ENCODE measurements at places on chromosomes 3 and 15.

DNA sequence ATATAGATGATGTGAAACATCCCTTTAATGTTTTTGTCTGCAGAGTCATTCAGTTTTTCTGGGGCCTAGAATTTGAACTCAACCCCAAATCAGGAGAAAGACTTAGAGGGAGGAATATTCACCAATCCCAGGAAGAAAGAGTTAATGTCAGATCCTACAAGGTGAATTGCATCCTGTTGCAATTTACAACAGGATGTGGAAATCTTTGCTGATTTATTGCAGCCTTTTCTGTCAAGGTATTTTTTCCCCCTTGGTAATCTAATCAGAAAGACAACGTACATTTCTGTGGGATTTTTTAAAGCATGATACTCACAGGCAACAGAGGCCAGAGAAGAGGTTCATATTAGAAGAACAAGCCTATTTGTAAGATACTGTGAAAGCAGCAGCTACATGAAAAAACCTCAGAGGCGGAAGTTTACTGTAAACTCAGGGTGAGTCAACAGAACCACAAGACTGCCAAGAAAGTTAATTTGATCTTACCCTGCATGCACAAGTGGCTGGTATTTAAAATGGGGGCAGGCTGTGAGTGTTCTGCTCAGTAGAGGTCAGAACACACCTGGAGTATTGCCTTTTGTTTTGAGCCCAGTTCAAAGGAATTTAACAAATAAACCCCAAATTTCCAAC is 531.9 kb downstream of the AGBL1 start:
- DNase-seq = peak; percentile 59

GRCh38 chr3:98877132-98877531 is 24.4 kb downstream of the DCBLD2 start:
- DNase-seq = no peak

DNA sequence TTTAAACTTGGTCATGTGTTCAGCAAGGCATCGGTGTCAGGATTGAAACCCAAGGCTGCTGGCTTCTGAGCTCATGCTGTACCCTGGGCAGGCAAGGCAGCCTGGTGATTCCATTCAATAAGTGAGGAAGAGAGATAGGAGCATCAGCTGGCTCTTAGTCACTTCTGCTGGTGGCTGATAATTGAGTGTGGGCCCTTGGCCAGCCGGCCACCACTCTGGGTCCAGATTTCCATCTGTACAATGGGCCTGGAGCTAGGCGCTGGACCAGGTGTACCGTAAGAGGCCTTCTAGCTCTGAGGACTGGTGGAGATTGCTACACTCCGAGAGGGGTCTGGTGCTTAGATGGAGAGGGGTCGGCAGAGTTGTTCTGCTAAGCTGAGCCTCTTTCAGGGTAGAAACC is 4.3 kb downstream of the CD276 start:
- DNase-seq = no peak

GRCh38 chr3:134964226-134964625 is 169.2 kb downstream of the EPHB1 start:
- no peak for DNase-seq

DNA sequence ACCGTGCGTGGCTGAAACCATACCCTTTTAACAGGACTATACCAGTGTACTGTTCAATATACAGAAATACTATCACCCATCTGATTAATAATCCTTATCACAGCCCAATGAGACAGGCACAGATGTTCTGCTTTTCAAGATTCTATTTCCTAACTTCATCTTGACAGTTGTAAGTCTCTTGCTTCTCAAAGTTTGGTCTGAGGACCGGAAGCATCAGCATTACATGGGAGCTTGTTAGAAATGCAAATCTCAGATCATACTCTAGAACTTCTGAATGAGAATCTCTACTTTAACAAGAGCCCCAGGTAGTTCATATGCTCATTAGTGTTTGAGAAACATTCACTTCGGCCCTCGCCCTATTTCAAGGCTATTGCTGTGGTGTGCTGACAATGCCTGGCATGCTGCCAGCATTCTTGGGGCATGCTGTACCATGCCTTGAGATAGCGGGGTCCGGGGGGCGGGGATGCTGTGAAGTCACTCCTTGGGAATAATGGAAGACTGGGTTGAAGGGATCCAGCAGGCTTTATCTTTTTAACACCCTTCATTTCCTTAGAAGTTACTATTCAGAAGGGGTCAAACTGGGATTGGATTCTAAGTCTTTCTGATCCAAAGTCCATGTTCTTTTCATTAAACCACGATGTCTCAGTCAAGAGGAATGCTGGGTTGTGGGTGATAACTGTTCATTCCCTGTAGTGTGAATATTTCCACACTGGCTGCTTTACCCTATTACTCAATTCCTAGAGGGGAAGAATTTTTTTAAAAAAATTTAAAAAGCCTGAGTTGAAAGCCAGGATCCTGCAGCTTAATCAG is 194.7 kb downstream of the LPP start:
- peak; percentile 98 for DNase-seq

GRCh38 chr15:80639168-80639555 is 55.9 kb upstream of the ABHD17C start:
- DNase-seq = no peak

GRCh38 chr3:49173116-49173791 is 1.9 kb downstream of the KLHDC8B start:
- DNase-seq = peak; percentile 63

GRCh38 chr3:158085358-158085757 is 20.9 kb downstream of the SHOX2 start:
- no peak for DNase-seq

- no peak for DNase-seq
Measured at GRCh38 chr15:45095661-45096060, 18.3 kb downstream of the DUOX2 start.

DNA sequence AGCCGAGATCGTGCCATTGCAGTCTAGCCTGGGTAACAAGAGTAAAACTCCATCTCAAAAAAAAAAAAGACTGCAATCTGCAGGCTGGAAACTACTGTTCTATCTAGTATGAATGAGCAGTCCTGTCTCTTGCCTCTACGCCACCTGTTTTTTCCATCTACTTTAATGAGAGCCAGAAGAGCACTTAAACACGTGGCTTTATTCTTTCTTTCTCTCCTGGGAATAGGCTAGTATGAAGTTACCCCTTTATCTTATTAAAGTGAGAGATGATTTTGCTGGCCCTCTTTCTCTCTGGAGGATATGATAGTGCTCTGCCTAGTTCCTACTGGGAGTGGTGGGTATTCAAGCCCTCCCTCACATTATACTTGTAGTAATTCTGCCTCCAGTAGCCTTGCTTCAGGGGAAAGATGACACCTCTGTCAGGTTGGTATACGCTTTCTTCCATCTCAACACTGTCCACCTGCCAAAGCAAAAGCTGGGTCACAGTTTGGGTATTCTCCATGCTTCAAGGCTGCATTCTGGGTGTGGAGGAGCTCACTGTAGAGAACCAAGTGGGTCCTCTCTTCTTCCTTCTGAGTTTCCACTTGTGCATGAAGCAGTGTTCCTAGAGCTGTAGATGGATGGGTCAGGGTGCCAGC is 17.8 kb downstream of the MAPKBP1 start:
- DNase-seq = no peak

GRCh38 chr3:71582612-71583565 is 639 bp downstream of the FOXP1 start:
- DNase-seq = peak; percentile 65

- peak; percentile 67 for DNase-seq
Measured at GRCh38 chr15:63048776-63049665, 6.5 kb downstream of the TPM1 start.

DNA sequence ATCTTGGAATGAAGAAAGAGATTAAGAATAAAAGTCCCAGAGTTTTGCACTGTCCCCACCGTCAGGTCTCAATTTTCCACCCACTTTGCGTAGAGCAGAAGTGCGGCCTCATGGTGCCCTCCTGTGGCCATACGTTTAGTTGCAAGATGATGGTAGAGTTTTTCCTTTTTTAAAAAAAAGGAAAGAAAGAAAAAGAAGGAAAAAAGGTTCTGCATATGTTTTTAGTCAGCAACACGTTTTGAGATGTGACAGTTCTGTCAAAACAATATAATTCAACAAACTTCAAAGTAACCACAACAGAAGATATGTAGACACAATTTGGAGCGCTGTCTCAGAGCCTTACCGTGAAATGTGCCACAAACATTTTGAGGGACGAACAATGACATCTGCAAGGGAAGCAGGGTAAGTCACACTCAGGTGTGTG is 24.6 kb downstream of the EBLN2 start:
- peak; percentile 36 for DNase-seq

DNA sequence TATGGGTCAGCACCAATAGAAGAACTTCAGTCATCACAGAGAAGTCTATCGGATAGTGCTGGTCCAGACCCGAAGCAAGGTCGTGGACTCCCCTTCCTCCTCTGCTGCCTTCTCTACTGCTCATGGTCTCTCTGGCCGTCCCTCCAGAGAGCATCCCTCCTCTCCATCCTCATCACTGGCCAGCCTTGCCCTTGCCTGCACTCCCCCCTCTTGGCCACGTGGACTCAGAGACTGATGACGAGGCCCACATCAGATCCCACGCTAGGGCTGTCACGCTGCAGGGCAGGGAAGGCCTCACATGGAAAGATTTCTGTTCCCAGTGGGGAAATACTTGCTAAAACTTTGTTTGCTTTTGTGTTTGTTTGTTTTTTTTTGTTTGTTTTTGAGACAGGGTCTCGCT is 35.3 kb downstream of the IGDCC3 start:
- no peak for DNase-seq

- no peak for DNase-seq
Measured at GRCh38 chr3:133093366-133093765, 55.2 kb downstream of the TMEM108 start.

DNA sequence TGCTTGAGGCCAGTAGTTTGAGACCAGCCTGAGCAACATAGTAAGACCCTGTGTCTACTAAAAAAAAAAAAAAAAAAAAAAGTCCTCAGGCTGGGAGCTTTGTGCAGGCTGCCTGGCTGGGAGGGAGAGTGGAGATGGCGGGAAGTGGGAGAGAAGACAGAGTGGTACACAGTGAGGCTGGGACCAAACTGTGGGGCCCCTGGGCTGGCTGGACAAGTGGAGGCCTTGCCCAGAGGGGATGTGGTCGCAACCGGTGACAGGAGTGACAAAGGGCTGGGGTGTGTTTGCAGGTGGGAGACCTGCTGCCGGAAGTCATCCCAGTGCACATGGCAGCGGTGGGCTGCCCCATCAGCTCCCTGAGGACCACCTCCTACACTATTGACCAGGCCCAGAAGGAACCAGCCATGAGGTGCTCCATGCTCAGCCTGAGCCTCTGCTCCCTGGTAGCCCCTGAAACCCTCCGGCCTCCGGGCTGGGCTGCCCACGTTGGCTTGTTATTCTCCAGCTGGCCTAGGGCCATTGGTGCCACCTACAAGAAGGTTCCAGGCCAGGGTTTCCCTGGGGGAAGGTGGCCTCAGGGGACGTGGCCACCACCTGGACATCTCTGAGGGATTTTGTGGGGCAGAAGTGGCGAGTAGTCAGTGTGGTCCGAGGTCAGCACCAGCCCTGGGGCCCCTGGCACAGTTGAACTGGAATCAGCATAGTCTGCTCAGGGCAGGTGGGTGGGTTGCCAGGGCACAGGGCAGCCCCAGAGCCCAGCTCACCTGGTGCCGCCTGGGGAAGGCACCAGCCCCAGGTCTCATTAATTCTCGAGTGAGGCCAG is 22.7 kb downstream of the ACAA1 start:
- DNase-seq = no peak

GRCh38 chr15:68062946-68063465 is 8.9 kb downstream of the PIAS1 start:
- no peak for DNase-seq

DNA sequence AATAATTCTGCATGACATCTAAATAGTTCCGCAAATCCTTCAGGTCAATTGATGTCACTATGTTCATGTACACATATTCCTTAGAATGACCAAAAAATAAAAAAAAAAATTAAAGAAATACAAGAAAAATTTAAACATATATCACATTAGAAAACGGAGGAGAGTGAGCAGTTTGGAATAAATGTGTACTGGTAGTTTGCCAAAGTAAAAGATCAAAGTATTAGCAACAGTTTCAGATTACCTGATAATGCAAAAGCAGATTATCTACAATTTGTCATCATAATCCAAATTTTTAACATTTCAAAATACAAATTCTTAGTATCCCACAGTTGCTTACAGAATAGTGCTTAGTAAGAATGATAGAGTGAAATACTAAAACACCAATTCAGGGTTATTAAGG is 1.9 kb downstream of the DLG1 start:
- no peak for DNase-seq

DNA sequence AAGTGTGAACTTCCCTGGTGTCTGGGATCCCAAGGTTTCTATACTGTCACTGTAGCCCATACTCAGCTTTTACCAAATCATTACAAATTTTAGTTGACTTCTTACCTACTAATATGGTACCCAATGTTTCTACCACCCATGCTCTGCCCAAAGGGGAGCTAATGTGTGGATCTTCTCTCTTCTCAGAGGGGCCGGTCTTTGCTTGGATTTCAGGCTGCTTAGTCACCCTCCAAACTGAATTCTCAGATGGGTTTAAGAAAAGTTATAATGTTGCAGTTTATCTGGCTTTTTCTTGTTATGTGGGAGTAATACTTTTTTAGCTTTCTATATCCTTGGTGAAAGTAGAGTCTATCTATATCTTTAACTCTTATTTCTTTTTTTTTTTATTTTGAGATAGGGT is 67.1 kb upstream of the AKAP13 start:
- DNase-seq = no peak

DNA sequence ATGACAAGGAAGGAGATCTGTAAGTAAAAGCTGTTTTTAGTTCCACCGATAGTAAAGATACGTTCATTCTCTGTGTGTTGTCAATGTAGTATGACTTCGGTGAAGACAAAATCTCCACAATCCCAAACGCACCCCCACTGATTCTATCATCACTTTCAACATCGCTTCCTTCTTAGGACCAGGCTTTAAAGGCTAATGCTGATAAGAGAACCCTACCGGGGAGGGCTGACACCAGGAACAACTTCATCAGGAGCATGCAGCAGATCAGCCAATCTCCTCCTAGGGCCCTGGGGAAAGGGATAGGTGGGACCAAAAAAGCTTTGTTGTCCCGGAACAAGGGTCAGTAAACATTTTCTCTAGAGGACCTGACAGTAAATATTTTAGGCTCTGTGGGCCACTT is 334.1 kb downstream of the VPS13C start:
- DNase-seq = no peak
